Forelimb muscle (tissue), 1 donor: ENCODE measurements at places on chromosomes 1 and 21.

GRCh38 chr1:1399872-1400575 is 889 bp upstream of the CCNL2 start:
- DNase-seq: no peak

- DNase-seq: no peak
Observed at GRCh38 chr1:116793357-116793935, 39.2 kb downstream of the CD2 start.

DNA sequence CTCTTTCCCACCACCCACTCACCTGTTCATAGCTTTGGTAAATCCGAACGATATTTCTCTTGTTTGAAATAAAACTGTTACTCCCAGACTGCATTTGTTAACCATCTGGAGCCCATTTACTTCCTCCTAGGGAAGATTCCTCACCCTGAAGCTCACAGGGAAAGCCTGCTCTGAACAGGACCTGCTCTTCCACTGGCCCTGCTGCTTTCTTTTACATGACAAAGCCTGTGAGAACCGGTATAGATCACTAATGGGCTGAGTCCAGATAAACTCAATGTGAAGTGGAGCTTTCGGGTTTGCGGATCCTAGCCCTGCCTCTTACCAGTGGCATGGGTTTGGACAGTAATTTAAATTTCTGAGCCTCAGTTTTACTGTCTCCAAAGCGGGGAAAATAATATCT is 45.2 kb downstream of the FAM163A start:
- DNase-seq: no peak

DNA sequence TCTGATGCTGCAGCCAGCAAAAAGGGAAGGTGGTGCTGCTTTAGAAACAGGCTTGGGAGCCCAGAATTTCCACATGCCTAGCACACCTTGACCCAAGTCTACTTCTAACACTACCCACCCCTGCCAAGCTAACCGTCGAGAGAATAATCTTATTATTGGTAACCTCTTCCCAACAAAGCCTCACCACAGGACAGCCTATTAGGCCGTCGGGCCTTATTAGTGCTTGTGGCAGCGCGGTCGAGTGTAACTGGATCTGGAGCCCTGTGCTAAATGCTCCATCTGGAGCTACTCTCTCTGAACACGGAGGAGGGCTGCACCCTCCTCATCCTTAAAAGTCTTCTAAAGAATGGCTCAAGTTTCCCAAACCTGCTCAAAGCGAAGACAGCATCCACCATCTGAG is 165.5 kb upstream of the NFIA start:
- DNase-seq: no peak

- DNase-seq: no peak
Observed at GRCh38 chr21:39105836-39106235, 77.4 kb downstream of the PSMG1 start.

- DNase-seq: no peak
Observed at GRCh38 chr1:218600968-218601367, 255.8 kb downstream of the TGFB2 start.

DNA sequence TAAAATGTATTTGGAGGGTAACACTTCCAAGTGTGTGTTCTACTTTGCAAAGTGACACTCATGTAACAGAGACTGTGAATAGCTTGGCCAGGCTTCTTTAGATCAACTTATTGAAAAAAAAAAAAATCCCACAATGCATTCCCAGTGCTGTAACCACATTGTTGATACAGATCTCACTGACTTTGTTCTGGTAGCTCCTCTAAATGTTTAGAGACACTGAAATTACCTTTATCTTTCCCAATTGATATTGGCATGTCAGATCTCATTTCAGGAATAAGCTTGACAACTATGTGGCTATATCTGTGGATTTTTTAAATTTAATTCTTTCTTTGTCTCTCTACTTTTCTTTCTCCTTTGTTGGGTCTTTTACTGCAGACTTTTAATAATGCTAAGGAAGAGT is 1018.9 kb upstream of the PRMT6 start:
- DNase-seq: no peak
